Occipital lobe (tissue), 3 donors: ENCODE measurements at places on chromosomes 4 and X. TPM values are rescaled to one million over a fixed set of nuclear protein-coding genes. Genes with fewer than 3 reads are reported as not detected.

GRCh38 chr4:174334628-174335027 lies 50.9 kb downstream of the CEP44 start:
- no peak for DNase-seq

DNA sequence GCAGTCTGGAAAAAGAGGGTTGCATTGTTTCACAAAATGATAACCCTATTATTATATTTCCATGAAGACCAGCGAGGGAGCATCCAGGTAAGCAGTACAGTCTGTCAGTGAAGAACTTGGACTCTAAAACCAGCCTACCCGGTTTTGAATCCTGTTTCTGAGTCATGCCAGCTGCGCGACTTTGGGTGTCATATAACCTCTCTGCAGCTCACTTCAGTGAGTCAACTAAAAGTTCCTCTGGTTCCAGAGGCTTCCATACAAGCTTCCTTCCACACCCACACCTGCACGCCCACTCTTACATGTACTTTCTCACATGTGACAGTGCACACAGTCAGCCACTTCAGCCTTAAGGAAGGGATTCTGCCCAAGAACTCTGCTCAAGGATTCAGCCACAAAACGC lies 49.8 kb upstream of the PRPS2 start:
- no peak for DNase-seq

- DNase-seq: no peak
Observed at GRCh38 chr4:154503598-154503997, 12.0 kb upstream of the DCHS2 start.

GRCh38 chrX:142363501-142363900 lies 158.4 kb upstream of the MAGEC2 start:
- DNase-seq: no peak

- peak; percentile 0 for DNase-seq
Observed at GRCh38 chrX:66638591-66639500, at the start of gene EDA2R. TSS of gene EDA2R (minus strand) at chrX:66639078. CDS start at chrX:66616020, 23,058 bp downstream.

Gene TCEAL2
- total RNA-seq: 18.7 TPM

DNA sequence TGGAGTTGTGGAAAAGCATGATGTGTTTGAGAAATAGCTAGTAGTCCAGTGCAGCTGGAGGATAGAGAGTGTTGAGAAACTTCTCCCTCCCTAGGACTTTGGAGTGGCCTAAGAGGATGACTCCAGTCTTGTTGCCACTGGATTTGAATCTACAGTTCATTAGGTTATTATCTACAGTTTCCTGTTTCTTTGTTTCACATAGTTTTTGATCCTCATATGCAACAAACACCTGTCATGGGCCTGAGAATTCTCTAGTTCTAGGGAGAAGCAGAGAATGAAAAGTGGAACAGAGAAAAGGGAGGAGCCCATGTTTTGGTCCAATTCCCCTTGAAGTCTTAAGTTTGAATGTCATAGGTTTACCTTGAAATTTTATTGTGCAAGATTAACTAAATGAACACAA lies 73.6 kb upstream of the TBC1D9 start:
- DNase-seq: no peak

Gene ATRX
- total RNA-seq: 261 TPM

- DNase-seq: no peak
Observed at GRCh38 chr4:39621582-39621981, 17.1 kb downstream of the SMIM14 start.

Gene CCNB3
- total RNA-seq: 0.31 TPM

Gene GPC3
- 5.3 TPM for total RNA-seq

Gene ASB9
- total RNA-seq: 0.94 TPM

GRCh38 chrX:120331116-120331515 lies 19.9 kb upstream of the TMEM255A start:
- DNase-seq: no peak

- DNase-seq: no peak
Observed at GRCh38 chr4:126264839-126265238, 950.1 kb downstream of the FAT4 start.

Gene ATOH1
- total RNA-seq: not detected

- DNase-seq: no peak
Observed at GRCh38 chr4:82481506-82481840, 51.1 kb downstream of the ENOPH1 start.

- DNase-seq: no peak
Observed at GRCh38 chrX:30161043-30161442, 54.3 kb upstream of the MAGEB2 start.
